ENCODE measurements at places on chromosomes 1 and 21.
A peak's percentile ranks its signal among the peaks of the same experiment; 100 is the strongest.

GRCh38 chr1:7702365-7702764 is 68.7 kb upstream of the VAMP3 start:
- no peak for DNase-seq

GRCh38 chr1:99645203-99645602 is 710 bp upstream of the PALMD start:
- peak; percentile 15 for DNase-seq

DNA sequence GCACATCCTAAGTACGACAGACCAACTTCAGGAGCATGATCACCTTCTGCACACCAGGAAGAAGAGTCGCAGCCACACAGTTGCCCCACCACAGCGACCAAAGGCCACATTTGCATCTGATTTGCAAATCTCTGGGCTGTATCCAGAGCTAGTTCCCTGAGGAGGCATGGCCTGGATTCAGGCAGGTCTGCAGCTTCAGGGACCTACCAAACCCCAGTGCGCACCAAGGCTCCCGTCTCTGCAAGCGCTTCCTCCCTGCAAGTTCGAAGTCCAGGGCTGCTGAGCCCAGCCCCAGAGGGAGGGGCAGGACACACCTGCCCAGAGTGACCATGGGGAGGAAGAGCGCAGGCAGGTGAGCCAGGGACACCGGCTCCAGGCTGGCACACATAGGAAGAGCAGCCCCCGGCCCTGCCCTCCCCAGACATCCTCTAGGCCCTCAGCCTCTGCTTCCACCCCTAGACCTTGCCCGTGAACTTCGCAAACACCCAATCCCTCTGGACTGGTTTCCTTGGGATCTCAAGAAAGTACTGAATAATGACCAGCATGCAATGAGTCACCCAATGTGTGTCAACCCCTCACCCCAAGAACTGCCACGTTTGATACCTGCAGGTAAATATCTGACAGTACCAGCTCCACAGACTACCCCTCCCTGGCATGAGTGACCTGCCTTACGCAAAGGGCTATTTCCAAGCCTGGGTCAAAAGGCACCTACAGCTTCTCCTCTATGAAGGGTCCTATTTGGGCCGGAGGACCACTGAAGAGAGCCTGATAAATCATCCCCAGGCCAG is 36.8 kb downstream of the CASZ1 start:
- no peak for DNase-seq

GRCh38 chr1:76080552-76081079 is 6.1 kb downstream of the ST6GALNAC3 start:
- DNase-seq = no peak

DNA sequence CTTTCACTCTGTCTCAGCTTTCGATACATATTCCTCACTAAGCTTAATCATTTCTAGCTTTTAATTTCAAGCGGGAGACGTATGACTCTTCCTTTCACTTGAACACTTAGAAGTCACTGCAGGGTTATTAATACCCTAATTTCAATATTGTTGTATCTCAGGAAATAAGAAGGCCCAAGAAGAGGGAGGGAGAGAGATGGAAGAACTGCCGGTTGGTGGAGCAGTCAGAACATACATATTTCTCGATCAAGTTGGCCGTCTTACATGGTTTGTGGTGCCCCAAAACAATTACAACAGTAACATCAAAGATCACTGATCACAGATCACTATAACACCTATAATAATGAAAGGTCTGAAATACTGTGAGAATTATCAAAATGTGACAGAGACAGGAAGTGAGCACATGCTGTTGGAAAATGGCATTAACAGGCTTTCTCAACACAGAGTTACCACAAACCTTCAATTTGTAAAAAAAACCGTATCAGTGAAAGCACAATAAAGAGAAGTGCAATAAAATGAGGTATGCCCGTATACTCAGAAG is 145.4 kb upstream of the HP1BP3 start:
- peak; percentile 73 for DNase-seq

DNA sequence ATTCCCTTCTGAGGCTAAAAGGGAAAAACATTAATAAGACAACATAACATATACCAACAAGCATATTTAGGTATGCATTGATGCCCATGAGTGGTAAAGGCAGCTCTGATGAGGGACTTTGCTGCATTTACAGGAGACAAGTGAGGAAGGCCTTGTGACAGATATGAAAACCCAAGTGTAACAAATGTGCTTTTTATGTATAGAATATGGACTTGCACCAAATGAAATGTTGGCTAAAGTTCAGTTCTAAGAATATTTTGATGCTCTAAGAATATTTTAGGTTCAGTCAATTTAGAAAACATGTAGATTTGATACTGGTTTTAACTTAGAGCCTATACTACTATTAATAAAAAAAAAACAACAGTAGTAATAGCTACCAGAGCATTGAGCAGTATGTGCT is 424.7 kb downstream of the LMO4 start:
- no peak for DNase-seq

DNA sequence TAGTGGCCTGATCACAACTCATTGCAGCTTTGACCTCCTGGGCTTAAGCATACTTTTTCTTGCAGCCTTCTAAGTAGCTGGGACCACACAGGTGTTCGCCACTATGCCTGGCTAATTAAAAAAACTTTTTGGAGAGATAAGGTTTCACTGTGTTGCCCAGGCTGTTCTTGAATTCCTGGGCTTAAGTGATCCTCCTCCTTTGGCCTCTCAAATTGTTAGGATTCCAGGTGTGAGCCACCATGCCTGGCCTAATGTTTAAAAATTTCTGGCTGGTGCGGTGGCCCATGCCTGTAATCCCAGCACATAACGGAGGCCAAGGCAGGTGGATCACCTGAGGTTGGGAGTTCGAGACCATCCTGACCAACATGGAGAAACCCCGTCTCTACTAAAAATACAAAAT is 24.4 kb downstream of the YTHDF2 start:
- DNase-seq = no peak

- no peak for DNase-seq
Observed at GRCh38 chr1:67460676-67461500, 30.7 kb upstream of the SERBP1 start.

DNA sequence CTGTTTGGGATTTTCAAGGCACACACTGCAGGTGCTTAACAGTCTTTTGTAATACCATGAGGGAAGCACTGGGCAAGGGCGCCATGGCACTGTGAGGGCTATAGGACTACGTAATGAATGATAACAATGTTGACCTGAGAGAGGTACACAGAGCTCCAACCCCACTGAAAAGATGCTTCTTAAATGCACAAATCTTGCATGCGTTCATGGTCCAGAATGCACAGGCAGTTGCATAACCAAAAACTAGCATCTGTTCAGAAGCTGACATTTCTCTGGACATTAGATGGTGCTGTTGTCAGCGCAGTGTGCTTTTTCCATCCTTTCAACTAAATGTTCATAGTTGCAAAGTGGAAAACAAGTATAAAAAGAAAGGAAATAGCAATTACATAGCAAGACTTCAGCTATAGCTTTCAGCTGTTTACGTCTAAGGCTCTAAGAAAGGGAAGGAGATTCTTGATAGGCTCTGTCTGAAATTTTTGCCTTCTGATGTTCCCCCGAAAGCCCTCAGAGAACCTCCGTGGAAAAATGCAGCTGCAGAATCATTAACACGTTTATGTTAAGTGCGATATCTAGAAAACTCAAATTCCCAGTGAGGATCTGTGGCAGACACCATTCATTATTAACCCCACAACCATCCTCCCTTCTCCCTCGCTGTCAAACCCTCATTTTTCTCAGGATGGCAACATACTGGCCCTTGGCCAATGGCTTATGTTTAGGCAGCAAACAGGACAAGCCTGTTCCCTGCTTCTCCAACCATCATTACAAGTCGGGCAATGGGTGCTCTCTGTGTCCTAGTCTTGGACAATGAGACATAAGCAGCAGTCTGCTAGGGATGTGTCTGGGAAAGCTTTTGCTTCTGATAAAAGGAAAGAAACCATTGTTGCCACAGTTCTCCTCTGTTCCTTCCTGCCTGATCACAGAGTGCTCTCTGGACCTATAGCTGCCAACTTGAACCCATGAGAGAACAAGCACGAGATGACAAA is 8.2 kb upstream of the TARBP1 start:
- peak; percentile 85 for DNase-seq

DNA sequence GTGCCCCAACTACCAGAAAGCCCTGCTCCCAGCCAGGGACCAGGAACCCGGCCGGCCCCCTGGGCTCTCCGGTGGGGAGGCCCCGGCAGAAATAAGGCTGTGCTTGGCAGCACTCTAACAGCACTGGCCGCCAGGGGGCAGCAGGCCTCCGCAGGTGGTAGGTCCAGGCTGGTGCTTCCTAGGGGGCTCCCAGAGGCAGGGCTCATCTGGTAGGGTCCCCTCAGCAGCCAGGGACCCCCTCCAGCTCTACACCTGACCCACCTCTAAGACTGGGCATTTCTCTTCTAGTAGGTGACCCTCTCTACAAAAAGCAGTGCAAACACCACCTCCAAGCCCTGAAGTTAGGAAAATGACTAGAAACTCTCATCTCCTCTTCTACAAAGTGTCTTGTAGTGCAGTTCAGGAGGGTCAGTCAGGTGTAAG is 85.6 kb downstream of the STUM start:
- DNase-seq = peak; percentile 42

DNA sequence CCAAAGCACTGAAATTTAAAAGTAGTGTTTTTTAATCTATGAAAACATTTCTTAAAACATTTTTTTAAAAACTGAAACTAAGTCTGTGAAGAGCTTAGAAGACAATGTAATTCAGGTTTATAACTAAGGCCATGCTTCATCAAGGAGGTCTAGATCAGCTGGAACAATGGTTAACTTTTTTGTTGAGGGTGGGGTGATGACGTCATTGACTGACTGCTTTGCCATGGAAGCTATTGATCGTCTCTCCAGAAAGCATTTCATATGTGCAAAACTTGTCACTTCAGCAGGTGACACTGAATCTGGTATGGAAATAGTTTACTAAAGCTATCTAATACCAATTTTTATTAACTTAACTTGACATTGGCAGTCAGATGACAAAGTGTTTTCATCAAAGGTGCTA is 21.0 kb downstream of the RAVER2 start:
- DNase-seq = no peak

DNA sequence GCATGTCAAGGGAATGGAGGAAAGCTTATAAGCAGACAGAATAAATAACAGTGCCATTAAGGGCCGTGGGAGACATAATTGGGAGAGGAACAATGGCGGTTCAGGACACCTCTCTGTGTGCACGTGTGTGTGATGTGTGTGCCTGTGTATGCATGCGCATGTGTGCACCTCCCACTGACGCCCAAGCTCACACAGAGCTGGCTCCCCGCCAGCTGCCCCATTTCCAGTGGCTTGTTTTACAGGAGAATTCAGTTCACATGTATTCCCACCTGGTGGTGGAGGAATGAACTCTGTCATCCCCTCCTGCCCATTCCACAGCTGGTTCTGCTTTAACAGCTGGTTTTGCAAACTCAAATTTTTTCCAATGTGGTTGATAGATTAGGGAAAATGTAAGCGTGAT is 262.2 kb downstream of the AJAP1 start:
- no peak for DNase-seq

- DNase-seq = no peak
Observed at GRCh38 chr1:65979136-65980044, 186.7 kb downstream of the PDE4B start.

GRCh38 chr1:212167098-212167497 is 118.1 kb upstream of the PPP2R5A start:
- peak; percentile 50 for DNase-seq

GRCh38 chr1:56979986-56980755 is 14.4 kb upstream of the C8B start:
- no peak for DNase-seq

- no peak for DNase-seq
Observed at GRCh38 chr1:57424231-57425027, 569 bp upstream of the DAB1 start.

- no peak for DNase-seq
Observed at GRCh38 chr1:204684206-204684570, 1.4 kb downstream of the LRRN2 start.

DNA sequence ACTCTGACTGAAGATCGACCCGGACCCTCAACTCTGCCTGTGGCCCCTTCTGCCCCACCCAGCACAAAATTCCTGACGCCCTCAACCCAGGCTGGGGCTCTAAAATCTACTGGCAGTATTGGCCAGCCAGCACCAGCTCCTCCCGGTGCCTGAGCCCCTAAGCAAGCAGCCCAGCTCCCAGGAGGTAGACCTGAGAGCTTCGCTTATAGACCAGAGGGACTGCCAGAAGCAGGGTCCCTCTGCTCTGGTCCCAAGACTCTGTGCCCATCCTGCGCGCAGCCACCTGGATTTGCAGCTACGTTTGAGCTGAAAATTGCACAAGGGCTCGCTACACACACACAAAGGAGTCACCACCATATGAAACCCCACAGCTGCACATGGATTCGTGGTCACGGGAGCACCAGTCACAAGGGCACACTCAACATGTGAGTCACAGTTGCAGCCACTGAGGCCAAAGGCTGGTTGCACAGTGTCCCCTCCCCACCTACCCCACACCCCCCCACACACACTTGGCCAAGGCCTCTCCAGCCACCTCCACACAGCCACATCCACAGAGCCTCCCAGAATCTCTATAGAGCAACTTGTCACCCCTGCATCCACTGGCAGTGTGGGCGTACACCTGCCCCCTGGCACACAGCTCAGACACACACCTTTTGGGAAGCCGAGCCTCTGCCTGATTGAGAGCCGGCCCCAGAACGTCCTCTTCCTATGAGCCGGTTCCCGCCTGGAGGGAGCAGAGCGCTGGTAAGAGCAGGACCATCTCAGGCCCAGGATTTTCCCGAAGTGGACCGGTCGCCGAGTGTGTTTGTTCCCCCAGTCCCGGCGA is 1.1 kb upstream of the DMBX1 start:
- DNase-seq = peak; percentile 76

DNA sequence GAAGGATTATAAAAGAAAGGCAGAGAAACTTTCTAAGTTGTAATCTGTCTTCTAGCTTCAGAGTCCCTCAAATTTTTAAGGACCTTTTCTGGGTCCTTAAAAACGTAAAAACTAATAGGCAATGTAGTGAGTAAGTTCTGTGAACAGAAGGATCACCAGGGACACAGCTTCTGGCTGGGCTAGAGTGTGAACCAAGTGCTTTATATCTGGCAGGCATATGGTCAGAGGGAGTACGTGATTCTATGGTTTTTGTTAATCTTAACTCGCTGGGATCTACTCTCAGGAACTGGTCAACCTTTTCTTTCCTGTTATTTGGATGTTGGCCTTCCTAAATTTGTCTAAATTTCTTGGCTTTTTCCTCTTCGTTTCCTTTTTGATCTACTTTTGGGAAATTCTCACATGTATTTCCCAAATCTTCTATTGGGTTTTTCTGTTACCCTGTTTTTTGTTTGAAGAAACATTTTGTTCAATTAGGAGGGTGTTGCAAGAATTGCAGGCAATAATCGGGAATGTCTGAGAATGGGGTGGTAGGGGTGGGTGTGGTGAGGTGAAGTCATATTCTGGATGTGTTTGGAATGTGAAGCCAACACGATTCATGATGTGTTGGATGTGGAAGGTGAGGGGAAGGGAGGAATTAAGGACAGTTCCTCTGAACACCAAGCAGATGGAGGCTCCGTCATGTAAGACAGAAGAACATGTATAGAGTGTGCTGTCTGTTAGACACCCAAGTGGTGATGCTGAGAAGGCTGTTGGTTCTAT is 193.2 kb downstream of the FMN2 start:
- no peak for DNase-seq

GRCh38 chr1:48492392-48492791 is 20.4 kb upstream of the SPATA6 start:
- no peak for DNase-seq

Data from MV-4-11 (cell line).